Sciatic nerve (tissue), 2 donors: ENCODE measurements at places on chromosomes 5 and 9. TPM values are rescaled to one million over a fixed set of nuclear protein-coding genes. Genes with fewer than 3 reads are reported as not detected.

GRCh38 chr5:136457390-136458013 lies 92.2 kb upstream of the TRPC7 start:
- no peak for DNase-seq

Gene PTTG1
- total RNA-seq, result 3.0 TPM

- DNase-seq, result no peak
Observed at GRCh38 chr9:126670270-126670669, 56.5 kb downstream of the LMX1B start.

DNA sequence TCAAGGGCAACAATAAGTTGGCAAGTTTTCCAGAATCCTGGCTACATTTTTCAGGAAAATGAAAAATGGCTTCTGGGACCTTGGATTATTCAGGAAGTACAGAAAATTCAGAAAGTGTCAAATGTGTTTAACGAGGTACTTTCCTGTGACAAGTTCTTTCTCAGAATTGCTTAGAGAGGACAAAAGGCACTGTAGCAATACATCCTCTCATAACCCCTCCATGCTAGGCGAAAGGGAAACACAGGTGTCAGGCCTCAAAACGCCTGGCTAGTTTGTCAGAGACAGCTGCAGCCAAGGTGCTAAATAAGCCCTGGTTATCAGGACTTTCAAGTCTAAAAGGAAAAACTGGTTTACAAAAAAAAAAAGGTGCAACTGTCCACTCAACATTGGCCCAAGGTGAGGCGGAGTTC lies 115.2 kb downstream of the GNAQ start:
- DNase-seq, result no peak

GRCh38 chr5:80238778-80239679 lies 16.8 kb downstream of the SERINC5 start:
- peak; percentile 81 for DNase-seq

GRCh38 chr9:129731477-129732085 lies 21.3 kb downstream of the PTGES start:
- no peak for DNase-seq

DNA sequence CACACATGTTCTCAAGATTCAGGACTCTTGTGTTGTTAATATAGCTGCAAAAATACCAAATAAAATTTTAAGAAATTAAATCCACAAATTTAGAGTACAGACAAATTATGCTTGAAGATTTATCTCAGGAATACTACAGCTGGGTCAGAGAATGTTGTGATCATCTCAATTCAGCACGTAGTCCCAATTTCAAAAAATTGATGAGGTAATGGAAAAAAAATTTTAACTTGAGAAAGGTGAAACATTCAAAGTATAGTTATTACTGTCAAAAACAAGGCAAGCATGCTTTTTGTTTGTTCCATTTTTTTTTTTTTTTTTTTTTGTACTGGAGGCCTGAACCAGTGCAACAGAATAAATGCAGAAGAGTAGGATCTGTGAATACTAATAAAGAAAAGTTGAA lies 29.4 kb downstream of the ICE1 start:
- no peak for DNase-seq

DNA sequence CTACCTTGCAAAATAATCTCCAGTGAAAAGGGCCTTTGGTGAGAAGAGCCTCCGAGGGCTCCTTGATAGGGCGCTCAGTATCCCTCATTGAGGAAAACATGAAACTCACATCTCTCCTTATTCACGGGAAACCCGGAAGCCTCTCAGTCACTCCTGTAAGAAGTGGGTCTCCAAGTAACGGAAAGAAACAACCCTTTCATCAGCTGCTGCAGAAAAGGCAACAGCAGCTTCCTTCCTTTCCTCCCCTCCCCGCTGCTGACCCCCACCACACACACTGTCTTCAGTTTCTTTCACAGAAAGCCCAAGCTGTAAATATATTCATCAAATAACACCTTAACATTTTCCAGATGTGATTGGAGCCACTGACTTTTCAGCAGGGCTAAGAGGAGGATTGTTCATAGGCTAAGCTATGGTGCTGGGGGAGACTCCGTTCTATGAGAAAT lies 81.4 kb downstream of the C9orf152 start:
- no peak for DNase-seq

DNA sequence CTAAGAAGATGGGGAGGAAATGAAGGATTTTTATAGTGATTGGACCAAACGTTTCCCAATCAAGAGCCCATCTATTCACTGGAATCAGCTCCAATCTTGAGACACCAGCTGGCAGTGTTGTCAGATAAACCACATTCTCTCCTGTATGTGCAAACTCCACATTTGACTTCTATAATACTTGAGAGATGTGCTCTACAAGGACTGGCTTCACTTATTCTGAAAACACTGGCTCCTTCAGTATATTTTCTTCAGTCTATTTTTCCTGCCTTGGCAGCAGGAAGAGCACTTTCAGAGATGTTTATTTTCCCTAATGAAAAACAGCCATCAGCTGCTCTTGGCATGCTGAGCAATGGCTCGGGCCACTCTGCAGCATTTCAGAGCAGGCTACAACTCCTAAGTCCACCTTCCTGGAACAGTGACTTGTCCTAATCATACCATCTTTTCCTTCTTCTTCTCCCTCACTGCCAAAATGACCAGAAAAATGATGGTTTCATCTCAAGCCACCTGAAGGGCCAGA lies 96.9 kb upstream of the FSTL4 start:
- peak; percentile 37 for DNase-seq

DNA sequence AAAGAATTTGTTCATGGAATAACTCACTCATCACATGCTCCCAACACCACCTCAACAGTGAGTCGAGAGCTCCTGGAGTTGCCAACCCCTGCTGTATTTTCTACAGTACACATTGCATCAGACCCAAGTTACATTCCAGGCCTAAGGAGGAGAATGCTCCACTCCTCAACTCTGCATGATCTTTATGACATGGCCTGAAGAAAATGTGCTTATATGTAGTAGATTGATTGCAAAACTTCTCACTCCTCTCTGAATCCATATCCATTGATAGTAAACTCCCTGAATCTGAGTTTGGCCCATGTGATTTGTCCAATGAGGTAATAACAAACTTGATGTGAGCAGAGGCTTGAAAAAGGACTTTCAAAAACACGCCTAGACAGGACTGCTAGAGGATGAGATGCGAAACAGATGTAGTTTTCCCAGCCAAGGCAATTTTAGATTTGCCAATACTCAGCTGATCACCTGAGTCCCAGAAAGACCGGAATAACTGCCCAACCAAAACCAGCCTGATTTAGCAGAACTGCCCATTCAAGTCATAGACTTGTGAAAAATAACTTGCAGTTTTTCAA lies 29.0 kb upstream of the PAPPA start:
- DNase-seq, result no peak

Gene PRDM9
- total RNA-seq, result not detected

DNA sequence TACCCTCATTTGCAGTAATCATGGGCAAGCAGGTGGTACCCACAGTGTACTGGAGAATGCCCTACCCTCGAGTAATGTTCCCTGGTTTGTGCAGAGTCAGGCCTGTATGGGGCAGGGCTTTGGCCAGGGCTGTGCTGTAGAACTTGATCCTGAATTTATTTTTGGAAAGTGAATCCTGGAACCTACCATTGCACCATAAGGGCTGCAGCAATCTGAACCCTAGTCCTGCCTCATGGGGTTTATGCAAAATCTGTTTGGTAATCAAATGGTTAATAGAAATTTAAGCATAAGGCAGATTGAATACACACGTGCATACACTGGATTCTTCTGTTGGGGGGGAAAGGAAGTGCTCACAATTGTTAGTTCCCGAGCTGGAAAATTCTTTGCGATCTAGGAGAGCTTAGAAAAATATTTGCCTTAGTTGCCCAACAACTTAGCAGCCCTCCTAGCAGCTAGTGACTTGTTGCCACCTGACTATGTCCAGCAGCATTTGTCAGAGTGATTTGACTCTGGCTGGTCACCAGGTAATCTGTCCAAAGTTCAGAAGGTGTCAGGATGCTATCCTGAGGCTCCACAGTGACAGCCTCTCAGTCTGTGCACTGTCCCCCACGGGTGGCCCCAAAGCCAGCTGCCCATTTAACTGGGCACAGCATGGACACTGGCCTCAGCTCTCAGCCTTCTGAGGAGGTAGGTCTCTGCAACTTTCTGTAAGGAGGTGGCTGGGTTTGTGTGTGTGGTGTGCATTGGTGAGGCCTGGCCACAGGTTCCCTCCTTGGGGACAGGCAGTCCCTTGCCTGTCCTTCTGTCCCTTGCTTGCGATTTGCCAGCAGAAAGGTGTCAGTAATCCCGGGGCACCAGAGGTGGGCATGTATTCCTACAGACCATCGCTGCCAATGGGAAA lies 8.3 kb downstream of the MVB12B start:
- no peak for DNase-seq

Gene STKLD1
- 2.6 TPM for total RNA-seq

- no peak for DNase-seq
Observed at GRCh38 chr9:109590966-109591365, 92.9 kb upstream of the PTPN3 start.

Gene SLIT3
- total RNA-seq, result 50.6 TPM

Gene GPR151
- total RNA-seq, result not detected

Gene AUH
- total RNA-seq, result 28.7 TPM

- DNase-seq, result peak; percentile 70
Observed at GRCh38 chr9:99296291-99296951, 74.3 kb downstream of the SEC61B start.

GRCh38 chr5:50967009-50967562 lies 300.6 kb downstream of the PARP8 start:
- DNase-seq, result no peak

DNA sequence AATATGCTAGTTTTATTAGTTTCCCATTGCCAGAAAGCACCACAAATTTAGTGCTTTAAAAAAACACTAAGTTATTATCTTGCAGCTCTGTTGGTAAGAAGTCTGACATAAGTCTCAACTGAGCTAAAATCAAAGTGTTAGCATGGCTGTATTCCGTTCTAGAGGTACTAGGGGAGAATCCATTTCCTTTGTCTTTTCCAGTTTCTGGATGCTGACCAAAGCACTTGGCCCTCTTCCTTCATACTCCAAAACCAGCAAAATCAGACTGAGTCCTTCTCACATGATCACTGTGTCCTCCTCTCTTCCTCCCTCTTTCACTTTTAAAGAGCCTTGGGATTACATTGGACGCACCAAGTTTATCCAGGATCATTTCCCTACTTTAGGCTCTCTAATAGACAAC lies 9.5 kb downstream of the CDH18 start:
- no peak for DNase-seq

DNA sequence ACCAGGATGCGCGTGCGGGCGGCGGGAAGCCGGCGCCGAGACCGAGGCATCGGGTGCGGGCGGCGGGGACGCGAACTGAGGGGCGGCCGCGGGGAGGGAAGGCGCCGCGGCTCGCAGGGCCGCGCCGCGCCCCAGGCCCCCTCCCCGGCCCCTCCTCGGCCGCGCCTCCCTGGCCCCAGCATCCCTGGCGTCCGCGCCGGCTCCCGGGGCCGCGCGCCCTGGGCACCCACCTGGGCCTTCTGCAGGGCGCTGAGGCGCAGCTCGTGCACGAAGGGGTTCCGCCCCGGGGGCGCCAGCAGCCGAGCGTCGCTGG lies 324 bp downstream of the LPCAT1 start:
- peak; percentile 55 for DNase-seq

- DNase-seq, result no peak
Observed at GRCh38 chr9:70506159-70506558, 91.7 kb upstream of the KLF9 start.

GRCh38 chr9:83765376-83765775 lies 52.2 kb downstream of the GKAP1 start:
- no peak for DNase-seq

Gene OTP
- total RNA-seq, result not detected

Gene NRG2
- total RNA-seq, result 1.7 TPM

GRCh38 chr5:174052636-174053035 lies 7.1 kb downstream of the NSG2 start:
- DNase-seq, result no peak

- DNase-seq, result peak; percentile 65
Observed at GRCh38 chr9:137435980-137436760, 5.0 kb downstream of the ENTPD8 start.

DNA sequence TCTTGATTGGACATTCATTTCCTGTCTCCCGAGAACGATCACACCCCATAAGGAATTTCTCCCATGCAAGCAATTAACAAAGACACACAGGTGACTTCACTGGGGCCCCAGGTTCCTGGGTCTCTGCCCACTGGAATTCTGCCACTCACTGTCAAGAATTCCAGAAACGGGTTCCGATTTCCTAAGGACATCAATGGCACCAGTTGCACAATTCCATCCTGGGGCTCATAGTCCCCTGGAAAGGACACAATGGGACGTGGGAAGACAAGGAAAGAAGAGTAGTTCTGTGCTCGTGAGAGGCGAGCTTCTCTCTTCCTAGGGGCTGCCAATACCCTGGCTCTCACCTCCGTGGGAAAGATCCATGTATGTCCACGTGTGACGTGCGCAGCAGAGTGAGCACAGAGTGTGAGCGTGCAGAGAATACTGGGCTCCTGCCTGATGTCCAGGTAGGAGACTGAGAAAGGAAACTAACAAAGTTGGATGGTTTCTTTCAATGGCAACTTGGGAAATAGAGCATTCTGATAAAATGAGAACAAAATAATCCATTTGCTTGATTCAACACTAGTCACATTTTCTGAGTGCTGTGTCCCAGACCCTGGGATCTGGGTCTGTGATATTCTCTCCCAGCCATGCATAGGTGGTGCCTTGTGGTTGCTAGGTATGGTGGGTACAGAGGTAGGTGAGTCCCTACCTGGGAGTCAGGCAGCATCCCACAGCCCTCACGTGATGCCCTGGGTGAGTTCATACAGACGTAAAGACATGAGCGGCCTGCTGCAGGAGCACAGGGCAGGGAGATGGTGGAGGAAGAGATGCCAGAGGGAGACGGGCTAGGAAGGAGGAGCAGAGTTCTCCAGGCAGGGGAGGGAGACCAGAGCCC lies 159.8 kb downstream of the COL23A1 start:
- no peak for DNase-seq

DNA sequence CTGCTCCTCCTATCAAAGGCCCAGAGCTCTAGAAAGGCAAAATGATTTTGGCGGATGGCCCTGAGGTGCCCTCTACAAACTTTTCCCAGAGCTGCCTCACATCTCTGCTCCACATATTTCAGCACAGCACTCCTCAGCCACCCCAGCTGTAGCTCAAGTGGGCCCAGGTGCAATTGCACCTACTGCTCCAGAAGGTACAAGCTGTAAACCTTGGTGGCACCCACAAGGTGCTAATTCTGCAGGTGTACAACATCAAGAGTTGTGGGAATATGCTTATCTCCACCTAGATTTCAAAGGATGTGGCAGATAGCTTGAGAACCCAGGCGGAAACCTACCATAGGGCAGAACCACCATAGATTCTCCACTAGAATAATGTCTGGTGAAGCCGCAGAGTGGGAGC lies 432.2 kb downstream of the TMEM232 start:
- no peak for DNase-seq

Gene SCGB3A2
- 1.0 TPM for total RNA-seq

- no peak for DNase-seq
Observed at GRCh38 chr9:4207123-4207875, 92.6 kb downstream of the GLIS3 start.

DNA sequence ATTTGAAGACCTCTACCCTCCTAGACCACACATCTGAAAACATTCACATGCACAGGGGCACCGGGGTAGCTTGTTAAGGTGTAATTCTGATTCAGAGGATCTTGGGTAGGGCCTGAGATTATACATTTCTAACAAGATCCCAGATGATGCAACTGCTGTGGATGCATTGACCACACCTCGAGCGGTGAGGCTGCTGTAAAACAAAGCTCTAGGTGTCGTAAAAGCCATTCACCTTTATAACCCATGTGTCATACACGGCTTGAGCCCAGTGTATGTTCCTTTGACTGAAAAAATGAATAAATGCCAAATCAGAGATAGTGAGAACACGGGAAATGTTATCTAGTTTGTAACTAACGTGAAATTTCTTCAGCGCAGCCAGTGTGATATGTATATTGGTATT lies 1578.2 kb upstream of the WWC1 start:
- no peak for DNase-seq

- DNase-seq, result no peak
Observed at GRCh38 chr5:135669416-135669815, 90.6 kb upstream of the CXCL14 start.
